ENCODE measurements at places on chromosomes 16 and 17.

GRCh38 chr17:50052241-50052796 is 3.6 kb upstream of the ITGA3 start:
- DNase-seq: no peak

DNA sequence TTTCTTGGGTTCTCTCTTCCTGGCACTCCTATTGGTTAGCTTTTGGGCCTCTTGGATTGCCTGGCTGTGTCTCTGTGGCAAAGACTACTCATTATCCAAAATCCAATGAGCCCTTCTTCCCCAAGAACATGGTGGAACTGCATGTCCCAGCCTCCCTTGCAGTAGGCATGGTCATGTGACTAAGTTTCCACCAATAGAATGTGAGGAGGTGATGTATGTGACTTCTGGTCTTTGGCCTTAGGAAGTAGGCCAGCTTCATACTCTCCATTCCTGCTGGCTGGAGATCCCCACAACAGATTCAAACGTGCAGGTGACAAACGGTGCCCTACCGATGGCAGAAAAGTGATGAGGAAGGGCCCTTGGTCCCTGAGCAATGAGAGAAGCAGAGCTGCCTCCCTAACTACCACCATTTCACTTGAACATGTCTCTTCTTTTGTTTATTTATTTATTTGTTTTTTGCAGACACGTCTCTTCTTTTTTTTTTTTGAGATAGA is 17.3 kb upstream of the SPN start:
- no peak for DNase-seq

DNA sequence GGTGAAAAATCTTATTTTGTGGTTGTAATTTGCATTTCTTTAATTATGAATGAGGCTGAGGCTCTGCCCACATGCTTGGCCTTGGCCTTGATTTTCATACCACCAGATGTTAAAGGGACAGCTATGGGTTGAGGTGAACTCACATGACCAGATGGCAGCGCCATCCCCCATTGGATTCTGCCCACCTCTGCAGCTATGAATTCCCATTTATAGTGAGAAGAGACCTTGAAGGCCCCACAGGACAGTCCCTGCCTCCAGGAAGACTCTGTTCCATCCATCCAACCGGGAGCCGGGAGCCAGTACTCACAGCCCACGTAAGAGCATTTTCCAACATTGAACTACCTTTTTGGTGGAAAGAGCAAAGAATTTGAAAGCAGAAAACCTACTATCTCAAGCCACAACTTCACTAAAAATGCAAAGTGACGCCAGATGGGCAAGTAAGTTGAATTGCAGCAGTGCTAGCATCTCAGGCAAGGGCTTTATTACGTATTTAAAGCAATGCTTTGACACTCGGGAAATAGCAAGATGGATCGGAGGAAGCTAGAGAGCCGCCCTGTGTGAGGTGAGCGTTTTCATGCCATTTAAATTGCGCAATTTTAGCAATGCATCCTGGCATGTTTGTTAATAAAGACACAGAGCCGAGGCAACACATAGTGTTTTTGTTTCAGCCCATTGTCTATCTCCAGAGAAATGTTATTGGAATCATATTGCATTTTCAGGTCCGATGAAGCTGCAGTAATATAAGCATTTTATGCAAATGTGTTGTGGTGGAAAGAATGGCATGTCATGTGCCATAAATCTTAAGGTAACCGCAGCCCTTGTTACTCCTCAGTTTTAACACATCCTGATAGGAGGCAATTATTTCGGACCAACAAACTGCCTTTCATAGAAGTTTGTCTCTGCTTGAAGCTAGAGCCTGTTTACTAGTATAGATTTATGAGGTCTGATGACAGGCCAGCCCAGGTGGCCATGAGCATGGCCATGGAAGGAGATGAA is 273.4 kb upstream of the TNRC6C start:
- no peak for DNase-seq

DNA sequence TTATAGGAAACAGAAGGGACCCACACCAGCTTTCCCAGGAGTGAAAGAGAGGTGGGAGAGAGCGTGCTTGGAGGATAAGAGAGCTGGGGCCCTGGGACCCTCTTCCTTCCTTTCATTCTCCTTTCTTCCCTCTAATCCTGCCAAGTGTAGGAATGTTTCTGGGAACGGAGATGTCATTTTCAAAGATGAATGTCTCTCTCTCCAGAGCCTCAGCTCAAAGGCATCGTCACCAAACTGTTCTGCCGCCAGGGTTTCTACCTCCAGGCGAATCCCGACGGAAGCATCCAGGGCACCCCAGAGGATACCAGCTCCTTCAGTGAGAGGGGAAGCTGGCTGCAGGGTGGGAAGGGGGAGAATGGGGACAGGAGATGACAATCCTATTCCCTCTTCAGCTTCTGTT is 2.0 kb downstream of the FGF11 start:
- no peak for DNase-seq

- no peak for DNase-seq
These were observed 55.2 kb upstream of the FOXF1 start for GRCh38 chr16:86455116-86455515.

- no peak for DNase-seq
These were observed 62.3 kb downstream of the SMURF2 start for GRCh38 chr17:64599827-64600226.

Data from activated CD4-positive, alpha-beta T cell treated with anti-CD3 and anti-CD28 coated beads for 24 hours (primary cell).